ENCODE measurements at places on chromosomes 2 and 18. TPM values are rescaled to one million over a fixed set of nuclear protein-coding genes. Genes with fewer than 3 reads are reported as not detected.

Gene ERBB4
- not detected for total RNA-seq

Gene TMEM163
- total RNA-seq = not detected

Gene CCDC141
- not detected for total RNA-seq

Gene DSG4
- not detected for total RNA-seq

Gene ATP6V1C2
- total RNA-seq = 0.50 TPM

Gene ZFP36L2
- total RNA-seq = 90.6 TPM

Gene CHRND
- total RNA-seq = not detected

Gene INO80D
- total RNA-seq = 7.5 TPM

Gene TBR1
- not detected for total RNA-seq

Gene FN1
- total RNA-seq = 86,957 TPM

Gene GTF2A1L
- 0.24 TPM for total RNA-seq

Gene TRIM43
- total RNA-seq = not detected

Gene DTNA
- total RNA-seq = 10.8 TPM

Measured in cardiac ventricle fibroblast (primary cell).